CD8-positive, alpha-beta T cell (primary cell): ENCODE measurements at places on chromosomes 7 and 10.

DNA sequence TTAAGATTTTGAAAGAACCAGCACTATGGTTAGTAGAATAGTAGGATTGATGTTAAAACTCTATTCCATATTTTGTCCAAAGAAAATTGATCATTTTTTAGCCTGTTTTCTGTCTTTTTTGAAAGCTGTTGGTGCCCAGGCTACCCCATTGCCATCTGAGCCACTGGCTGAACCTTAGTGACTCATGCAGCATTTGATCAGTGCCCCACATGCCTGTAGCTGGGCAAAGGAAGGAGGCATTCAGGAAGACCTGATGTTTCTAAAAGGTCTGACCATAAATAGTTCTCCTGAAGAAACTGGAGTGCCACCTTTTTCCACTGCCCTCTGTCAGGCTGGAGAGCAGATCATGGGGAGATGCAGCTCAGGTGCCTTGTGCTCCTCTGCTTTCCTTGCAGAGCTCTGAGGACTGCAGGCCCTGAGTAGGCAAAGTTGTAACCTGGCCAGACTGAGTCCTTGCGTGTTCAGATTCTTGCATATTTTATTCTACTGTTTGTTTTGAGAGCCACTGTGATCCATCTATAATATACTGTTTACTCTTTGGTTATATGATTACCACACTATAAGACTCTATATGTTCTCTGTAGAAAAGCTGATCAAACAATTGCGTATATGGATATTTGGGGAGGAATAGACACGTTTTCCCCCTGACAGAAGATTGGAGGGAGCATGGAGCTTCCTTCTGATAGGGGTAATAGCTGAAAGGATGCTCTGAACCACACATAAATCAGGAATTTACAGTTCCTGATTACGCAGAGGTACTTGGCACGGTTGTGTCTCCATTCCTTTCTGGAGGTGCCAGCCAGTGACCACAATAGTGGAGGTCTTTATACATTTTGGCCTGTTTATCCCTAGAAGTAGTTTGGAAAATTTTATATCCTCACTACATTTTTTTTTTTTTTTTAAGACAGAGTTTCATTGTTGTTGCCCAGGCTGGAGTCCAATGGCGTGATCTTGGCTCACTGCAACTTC is 48.9 kb upstream of the GJD4 start:
- DNase-seq, result no peak

DNA sequence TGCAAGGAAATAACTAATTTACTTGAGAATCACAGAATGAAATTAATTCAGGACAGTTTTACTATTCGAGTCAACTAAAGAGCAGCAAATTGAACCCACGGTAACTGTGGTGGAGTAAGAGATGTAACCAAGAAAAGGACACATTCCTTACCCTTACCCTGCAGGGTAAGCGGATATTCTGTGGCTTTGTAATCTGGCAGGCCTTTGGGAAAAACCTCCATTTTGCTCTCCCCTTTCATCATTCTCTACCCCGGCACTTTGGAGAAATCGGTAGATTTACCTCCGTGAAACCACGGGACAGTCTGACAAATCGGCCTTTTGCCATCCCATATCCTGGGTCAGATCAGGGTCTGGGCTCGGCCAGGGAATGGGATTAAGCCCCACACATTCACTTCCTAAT is 18.4 kb downstream of the RCC1L start:
- DNase-seq, result no peak

GRCh38 chr7:79298145-79298760 is 155.2 kb downstream of the MAGI2 start:
- DNase-seq, result no peak

DNA sequence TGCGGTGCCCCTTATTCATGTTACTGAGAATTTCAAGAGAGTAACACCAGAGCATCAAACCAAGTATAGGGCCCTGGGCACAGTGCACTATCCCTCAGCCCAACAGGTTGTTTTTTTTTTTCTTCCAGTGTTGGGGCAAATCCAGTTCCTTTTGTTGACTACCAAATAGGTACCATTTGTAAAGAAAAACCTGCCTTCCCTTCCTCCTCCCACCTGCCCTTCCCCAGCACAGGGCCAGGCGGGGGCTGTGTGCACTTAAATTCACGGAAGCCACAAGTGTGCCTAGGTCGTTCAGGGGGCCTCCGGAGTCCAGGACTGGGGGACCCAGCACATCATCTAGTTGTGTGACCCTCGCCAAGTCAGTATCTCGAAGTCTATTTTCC is 595 bp upstream of the SFXN4 start:
- DNase-seq, result no peak

DNA sequence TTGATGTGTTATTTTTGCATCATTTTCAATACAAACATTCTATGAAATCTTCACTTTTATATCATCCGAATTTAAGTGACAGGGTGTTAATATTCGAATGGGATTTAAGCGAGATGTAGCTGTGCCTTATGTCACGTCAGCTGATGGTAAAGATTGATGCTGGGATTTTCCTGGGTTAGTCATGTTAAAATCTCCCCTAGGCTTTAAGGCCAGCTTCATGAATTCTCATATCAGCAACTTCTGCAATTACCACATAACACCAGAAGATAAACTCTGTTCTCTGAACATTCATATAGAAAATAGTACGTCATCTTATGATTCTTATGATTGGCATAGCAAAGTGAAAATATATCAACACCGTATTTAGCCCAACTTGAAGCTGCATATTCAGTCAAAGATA is 669.2 kb downstream of the PCDH15 start:
- no peak for DNase-seq
